Bronchial smooth muscle cell (primary cell): ENCODE measurements at places on chromosomes 3 and 15. TPM values are rescaled to one million over a fixed set of nuclear protein-coding genes. Genes with fewer than 3 reads are reported as not detected.

Gene GOLGA6L7
- not detected in 2 replicates for total RNA-seq

Gene CAMKV
- total RNA-seq: not detected in 2 replicates

Gene TFDP2
- total RNA-seq: 23.3 and 26.6 TPM in 2 replicates

Gene CDCP1
- 1.4 and 5.5 TPM in 2 replicates for total RNA-seq
